ENCODE measurements at places on chromosomes 3 and 15. TPM values are rescaled to one million over a fixed set of nuclear protein-coding genes. Genes with fewer than 3 reads are reported as not detected.

- no peak for DNase-seq
Measured at GRCh38 chr3:30551927-30552326, 54.5 kb upstream of the TGFBR2 start.

GRCh38 chr3:60504827-60505457, 746.3 kb downstream of the FHIT start:
- no peak for DNase-seq

- DNase-seq, result peak; percentile 90
Measured at GRCh38 chr15:67144609-67145311, 79.4 kb downstream of the SMAD3 start.

GRCh38 chr15:35696767-35697231, 150.8 kb upstream of the DPH6 start:
- peak; percentile 75 for DNase-seq

DNA sequence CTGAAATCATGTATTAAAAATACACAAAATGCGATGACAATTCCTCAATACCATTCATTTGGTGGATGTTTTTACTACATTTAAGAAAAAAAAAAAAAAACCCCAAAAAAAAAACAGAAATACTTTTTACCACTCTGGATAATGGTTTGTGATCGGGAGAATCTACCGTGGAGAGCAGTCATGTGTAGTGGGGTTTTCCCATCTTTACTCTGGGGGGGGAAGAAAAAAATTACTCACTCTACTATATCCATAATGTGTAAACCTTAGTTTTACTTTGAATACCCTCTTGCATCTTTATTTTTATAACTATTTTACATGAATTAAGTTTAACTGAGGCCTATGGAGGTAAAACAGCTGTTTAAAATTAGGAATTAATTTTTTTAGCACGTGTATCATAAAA, 83.3 kb downstream of the ANKRD28 start:
- DNase-seq, result no peak

- DNase-seq, result no peak
Measured at GRCh38 chr3:18623220-18623619, 198.1 kb upstream of the SATB1 start.

- DNase-seq, result no peak
Measured at GRCh38 chr3:59658274-59658673, 608.4 kb upstream of the CFAP20DC start.

DNA sequence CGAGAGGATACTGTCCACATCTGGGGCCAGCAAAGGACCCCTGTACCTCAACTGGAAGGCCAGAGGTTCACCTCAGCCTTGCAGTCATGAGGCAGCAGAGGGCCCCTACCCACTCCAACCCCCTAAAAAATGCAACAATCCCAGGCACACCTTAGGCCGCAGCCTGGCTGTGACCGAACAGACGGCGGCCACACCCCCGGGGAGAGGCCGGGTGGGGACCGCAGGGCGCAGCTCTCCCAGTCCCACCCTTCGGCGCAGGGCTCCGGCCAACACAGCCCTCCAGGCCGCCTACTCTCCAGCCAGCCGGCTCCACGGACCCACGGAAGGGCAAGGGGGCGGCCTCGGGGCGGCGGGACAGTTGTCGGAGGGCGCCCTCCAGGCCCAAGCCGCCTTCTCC, 457 bp upstream of the DNAJA4 start:
- no peak for DNase-seq

DNA sequence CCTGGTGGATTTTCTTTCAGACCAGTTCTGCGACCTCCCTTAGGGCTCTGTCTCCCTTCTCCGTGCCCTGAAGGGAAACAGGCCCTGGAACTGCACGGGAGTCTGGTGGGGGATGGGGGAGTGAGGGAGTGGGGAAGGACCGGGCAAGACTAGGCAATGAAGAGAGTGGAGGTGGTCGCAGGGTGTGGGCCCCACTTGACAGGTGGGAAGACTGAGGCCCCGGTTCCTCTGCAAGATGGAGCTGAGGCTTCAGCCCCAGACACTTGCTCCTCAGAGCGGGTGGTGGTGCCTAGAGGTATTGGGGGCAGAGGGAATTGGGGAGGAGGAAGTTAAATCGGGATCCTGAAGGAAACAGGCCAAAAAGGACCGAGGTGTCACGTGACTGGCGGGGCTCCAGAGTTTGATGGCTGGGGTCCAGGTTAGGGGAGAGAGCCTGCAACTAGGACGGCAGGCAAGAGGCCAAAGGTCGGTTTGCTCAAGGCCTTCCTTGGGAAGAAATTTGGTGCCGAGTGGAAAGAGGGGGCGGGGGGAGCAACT, 597 bp upstream of the CAMK1 start:
- peak; percentile 69 for DNase-seq

DNA sequence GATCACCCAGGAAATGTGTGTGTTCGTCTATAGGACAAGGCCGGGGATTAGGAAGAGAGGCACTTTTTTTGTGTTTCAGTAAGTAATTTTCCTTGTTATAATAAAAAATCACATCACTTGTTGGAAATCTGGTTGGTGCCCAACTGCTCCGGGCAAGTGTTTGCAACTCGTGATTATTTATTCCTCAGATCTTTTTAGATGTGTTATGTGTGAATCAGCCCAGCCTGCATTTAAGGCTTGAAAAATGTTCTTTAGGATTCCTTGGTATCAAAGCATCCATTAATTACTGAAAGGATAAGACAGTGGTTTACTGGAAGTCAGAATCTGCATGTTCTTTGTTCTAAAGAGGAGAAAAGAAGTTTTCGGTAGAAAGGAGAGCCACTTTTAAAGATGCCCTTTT, 345.6 kb downstream of the FEZF2 start:
- no peak for DNase-seq

- DNase-seq, result no peak
Measured at GRCh38 chr3:154942827-154943226, 137.3 kb upstream of the MME start.

DNA sequence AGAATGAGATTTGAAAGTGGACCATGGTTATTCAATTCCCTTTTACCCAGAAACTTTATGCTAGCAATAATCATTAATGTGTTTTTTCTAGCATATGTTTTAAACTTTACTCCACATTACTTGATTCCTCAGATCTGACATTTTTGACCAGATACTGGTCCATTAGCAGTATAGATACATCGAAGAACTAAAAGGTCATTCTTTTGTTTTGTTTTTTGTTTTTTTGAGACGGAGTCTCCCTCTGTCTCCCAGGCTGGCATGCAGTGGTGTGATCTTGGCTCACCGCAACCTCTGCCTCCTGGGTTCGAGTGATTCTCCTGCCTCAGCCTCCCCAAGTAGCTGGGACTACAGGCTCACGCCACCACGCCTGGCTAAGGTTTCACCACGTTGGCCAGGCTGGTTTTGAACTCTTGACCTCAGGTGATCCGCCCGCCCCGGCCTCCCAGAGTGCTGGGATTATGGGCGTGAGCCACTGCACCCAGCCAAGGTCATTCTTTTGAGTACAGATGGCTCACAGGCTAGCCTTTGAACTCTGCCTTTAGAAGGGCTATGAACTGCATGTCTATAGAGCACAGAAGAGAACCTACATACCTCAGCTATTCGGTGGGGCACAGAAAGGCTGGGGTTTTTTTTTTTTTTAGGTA, 28.6 kb downstream of the CHP1 start:
- no peak for DNase-seq

DNA sequence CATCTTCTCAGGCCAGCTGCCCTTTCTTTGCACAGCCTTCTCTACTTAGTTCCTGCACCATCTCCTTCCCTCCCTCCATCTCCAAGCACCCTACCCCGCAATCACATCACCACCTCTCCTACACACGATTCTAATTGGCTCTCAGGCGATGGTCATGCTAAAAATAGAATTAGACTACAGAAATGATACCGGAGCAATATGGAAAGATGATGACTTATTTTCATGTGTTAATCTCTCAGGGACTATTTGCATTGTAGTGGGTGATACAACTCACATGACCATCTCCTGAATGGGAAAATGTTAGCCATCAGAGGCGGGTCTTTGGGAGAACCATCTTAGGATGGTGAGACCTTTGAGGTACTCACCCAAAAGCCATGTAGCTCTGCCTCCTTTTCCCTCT, 54.7 kb upstream of the PPARG start:
- no peak for DNase-seq

- DNase-seq, result no peak
Measured at GRCh38 chr15:86830304-86830703, 750.6 kb downstream of the AGBL1 start.

- peak; percentile 71 for DNase-seq
Measured at GRCh38 chr15:69451951-69452691, 497 bp upstream of the RPLP1 start.

GRCh38 chr15:86004061-86004460, 75.6 kb upstream of the AGBL1 start:
- DNase-seq, result no peak

GRCh38 chr3:172247525-172248274, 200.6 kb downstream of the GHSR start:
- no peak for DNase-seq

- peak; percentile 82 for DNase-seq
Measured at GRCh38 chr3:49469037-49469935, 781 bp upstream of the DAG1 start.

- no peak for DNase-seq
Measured at GRCh38 chr15:41494190-41494921, 682 bp downstream of the ITPKA start.

- no peak for DNase-seq
Measured at GRCh38 chr3:55718074-55718473, 231.0 kb upstream of the WNT5A start.

- DNase-seq, result no peak
Measured at GRCh38 chr3:54312156-54312899, 190.0 kb downstream of the CACNA2D3 start.

- no peak for DNase-seq
Measured at GRCh38 chr3:66348704-66349103, 127.9 kb downstream of the SLC25A26 start.

DNA sequence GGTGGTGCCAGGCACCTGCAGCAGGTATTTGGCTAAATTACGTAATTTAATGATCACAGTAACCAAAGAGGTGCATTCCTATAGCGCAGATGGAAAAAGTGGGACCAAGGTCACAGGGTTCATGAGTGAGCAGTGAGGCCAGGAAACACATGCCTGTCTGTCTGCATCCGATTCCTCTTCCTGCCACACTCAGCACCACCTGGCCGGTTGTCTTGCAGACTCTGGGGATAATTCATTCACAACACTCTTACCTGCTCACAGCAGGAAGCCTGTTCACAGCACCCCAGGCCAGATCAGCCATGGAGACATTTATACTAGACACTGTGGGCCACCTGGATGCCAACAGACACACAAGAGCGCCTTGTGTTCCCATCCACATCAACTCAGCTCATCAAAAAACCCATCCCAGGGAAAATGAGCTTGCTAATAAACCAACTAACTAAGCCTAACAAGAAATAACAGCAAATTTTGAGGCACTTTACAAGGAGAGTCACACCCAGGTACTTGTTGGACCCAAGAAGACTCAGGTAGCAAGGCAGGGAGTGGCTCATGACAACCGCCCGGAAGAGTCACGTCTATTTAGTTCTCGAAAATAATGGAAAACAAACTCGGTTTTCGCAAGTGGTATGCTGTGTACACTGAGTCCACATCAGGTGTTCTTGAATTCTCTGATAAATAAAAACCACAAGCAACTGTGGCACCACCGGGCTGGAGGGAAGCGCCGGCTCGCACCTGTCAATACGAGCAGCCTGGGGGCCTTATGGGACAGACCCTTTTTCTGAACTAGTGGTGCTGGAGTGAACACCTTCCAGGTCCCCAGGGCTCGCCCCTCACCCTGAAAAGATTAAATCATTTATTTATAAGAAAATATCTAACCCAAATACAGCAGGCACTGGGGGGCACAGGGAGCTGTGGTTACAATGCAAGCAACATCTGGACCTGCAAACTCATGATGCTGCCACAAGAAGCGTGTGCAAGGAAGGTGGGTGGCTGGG, 40.5 kb downstream of the FAM174B start:
- DNase-seq, result no peak

DNA sequence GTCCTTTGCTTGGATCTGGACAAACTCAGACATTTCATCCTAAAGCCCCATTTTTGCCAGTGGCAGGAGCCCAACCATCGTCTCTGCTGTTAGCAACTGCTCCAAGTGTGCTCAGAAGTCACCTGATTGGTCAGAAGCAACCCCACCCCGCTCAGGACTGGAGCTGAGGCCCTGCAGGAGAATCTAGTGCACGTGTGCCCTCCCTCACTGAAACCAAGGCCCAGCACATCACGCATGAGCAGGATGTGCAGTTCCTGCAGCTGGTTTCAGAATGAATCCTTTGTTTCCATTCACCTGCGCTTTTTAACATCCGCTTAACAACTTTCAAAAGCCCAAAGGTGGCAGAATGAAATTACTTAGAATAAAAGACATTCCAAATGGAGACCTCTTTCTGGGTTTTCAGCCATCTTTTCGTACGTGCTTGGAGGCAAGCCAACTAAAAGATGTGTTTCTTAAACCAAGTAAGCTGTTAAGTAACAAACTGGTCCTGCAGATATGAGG, 81.2 kb downstream of the SRGAP3 start:
- DNase-seq, result no peak

GRCh38 chr15:55108858-55109518, 87.8 kb downstream of the RSL24D1 start:
- DNase-seq, result peak; percentile 44

DNA sequence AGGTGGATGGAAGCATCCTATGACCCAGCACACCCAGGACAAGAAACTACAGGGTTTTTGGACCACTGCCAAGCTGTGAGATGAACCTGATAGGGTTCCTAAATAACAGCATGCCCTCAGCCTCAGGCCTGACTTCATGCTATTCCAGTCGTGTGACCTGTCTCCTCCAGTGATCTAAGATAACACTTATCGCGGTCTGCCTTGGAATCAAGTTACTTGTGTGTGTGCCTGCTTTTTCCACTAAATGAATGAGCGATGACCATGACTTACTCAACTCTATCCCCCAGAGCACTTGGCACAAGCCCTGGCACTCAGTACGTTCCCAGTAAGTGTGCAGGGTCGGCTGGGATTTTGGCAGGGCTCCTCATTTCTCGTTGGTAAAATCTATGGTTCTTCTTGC, 172.7 kb upstream of the TP63 start:
- peak; percentile 78 for DNase-seq

GRCh38 chr3:195268576-195269309, 2.2 kb downstream of the XXYLT1 start:
- no peak for DNase-seq

The GCSAM gene
- total RNA-seq, result not detected

The NRG4 gene
- total RNA-seq, result not detected

The PYGO1 gene
- 21.2 TPM for total RNA-seq

The SNX1 gene
- total RNA-seq, result 55.0 TPM

The CALML4 gene
- 2.7 TPM for total RNA-seq

The DPPA2 gene
- total RNA-seq, result not detected

The EXOG gene
- total RNA-seq, result 39.6 TPM

The RUBCN gene
- total RNA-seq, result 22.3 TPM

The DNAH12 gene
- 0.09 TPM for total RNA-seq

The CLDN18 gene
- total RNA-seq, result not detected

The ATP13A5 gene
- total RNA-seq, result not detected

The ACSBG1 gene
- total RNA-seq, result under 0.01 TPM

The NRROS gene
- 2.9 TPM for total RNA-seq

The CGNL1 gene
- 11.0 TPM for total RNA-seq

The GPD1L gene
- total RNA-seq, result 10.3 TPM

The NDN gene
- total RNA-seq, result 89.0 TPM
